Stimulated activated CD4-positive, alpha-beta T cell treated with anti-CD3 and anti-CD28 coated beads, Interleukin-1b, Interleukin-23, amount 100 ng/mL, for 4 hours (primary cell): ENCODE measurements at places on chromosomes 16 and 17.

- DNase-seq = no peak
Observed at GRCh38 chr16:81533175-81533507, 88.5 kb downstream of the CMIP start.

DNA sequence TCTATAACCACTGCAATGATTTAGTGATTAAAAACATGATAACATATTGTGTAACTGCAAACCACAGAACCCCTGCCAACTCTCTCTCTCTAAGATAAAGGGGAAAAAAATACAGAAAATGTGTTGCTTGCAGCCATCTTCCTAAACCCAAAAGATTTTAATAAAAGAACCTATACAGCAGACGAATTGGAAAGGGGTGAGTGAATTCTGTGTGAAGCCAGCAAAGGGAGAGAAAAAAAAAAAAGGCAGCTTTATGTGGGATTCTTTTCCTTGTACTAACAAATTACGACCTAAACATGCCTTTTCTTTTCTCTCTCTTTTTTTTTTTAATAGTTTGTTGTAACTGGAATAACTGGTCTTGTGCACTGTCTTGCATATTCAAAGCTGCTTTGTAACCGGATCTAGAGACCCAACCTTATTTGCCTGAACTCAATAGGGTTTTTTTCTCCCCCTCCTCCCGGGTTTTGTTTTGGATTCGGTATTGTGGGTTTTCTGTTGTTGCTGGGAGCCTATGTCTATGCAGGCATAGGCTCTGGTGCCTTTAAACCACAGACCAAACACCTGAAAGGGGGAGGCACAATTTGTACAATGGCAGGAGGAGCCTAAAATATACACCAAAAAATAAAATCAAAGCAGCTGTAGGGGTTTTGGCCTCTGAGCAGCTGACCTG, 7.0 kb upstream of the ZFHX3 start:
- no peak for DNase-seq

DNA sequence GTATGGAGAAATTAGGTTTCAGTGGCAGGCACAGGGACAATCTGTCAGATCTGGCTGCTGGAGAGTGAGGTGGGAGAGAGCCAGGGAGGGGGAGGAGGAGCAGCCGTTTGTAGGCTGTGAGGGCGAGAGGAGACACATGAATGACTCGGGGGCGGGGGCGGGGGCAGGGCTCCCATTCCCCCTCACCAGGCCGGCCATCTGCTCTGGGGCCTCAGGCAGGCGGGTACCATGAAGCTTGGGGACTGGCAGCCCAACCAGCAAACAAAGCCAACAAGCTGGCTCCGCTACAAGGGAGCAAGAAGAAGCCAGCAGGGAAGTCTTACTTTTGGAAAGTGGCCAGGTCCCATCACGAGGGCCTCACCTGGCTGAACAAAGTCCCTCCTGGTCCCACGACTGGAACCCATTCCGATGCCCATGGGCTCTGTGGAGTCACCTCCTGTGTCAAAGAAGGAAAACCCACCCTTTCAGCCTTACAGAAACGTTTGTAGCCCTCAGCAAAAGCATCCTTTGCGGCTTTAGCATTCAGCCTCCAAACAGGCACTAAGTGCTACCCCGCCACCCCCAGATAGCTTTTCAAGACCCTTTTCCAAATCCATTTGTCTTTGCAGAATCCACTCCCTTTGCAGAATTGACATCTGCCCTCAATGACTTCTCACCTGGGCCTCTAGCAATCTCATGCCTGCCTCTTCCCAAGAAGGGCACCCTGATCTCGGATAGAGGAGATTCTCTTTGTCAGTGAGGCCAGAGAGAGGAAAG, 9.2 kb upstream of the SSTR2 start:
- no peak for DNase-seq

DNA sequence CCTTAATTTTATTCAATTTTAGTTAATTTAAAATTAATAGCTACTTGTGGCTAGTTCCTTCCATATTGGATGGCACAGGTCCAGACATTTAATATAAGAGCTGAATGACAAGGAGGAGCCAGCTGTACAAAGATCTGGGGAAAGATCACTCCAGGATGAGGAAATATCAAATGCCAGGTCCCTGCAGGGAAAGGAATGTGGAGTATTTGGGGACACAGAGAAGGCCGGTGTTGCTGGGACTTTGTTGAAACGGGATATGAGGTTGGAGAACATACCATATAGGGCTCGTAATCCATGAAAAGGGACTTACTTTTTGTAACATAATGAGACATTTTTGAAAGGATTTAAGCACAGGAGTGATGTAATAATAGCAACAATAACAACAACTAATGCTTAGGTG, 426.8 kb downstream of the HS3ST4 start:
- DNase-seq = no peak

- DNase-seq = no peak
Observed at GRCh38 chr16:77049577-77049976, 141.4 kb upstream of the MON1B start.

- DNase-seq = no peak
Observed at GRCh38 chr16:30882429-30883310, 11.2 kb downstream of the BCL7C start.

- DNase-seq = peak; percentile 20
Observed at GRCh38 chr16:57999366-57999970, 1.0 kb downstream of the ZNF319 start.

DNA sequence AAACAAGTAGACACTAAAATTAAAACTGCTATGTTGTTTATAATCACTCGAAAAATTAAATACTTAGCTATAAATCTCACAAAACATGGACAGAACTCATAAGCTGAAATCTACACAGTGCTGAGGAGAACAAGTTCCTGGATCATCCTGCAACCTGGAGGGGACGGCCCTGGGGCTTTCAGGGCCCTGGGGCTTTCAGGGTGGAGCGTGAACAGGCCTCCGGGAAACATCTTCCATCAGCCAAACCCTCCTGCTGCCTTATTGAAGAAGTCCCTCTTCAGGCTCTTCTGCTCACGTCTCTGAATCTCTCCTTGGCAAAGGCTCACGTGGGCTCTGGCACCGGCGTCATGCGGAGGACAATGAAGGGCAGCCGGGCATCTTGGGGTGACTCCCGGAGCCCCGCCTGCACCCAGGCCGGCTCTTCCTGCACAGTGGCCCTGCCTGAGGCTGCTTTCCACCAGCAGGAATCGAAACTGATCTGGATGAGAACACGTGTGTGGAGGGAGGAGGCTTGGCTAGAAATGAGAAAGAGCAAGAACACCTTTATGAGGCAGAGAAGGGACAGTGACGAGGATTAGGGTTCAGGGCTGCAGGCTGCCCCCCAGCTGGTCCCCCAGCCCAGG, 127.3 kb downstream of the CDRT15L2 start:
- DNase-seq = no peak

- peak; percentile 80 for DNase-seq
Observed at GRCh38 chr17:49952209-49952911, 16.6 kb upstream of the DLX4 start.

GRCh38 chr16:5442054-5442453, 344.5 kb upstream of the EEF2KMT start:
- DNase-seq = no peak

DNA sequence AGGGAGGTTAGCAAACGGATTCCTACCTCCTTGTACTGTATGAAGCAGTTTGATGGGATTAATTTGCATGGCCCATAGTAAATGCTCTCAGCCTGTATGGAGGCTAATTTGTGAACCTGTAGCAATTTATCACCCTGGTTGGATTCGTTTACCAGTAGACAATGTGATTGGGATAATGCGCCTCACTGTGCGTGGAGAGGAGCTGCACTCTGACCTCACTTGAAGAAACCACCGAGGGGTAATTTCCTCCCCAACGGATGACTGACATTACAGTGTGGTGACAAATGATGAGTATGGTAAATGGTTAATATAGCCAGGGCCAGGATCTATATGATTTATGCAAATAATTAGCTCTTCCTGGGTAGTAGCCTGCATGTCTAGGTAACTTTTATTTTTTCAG, 479.1 kb upstream of the RBFOX1 start:
- no peak for DNase-seq

GRCh38 chr16:23225634-23226033, 43.1 kb downstream of the SCNN1G start:
- DNase-seq = no peak

DNA sequence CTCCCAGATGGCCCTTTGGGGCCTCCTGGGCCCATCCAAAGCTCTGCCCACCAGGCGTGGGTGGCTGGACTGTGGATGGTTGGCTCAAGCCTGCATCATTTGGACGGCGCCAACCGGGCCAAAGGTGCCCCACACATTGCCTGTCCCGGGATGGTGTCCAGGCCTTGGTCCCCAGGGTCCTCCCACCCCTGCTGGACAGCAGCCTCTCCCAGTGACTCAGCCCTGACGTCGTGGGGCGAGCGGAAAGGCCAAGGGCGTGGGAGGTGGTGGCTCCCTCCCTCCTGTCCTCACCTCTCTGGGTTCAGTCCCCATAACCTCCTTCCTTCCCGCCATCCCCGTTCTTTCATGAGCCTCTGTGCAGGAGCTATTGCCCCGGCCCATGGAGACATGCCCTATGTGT, 42.1 kb upstream of the DLX4 start:
- DNase-seq = no peak

GRCh38 chr17:54324813-54325212, 502.1 kb downstream of the KIF2B start:
- DNase-seq = no peak
